CD4-positive, alpha-beta memory T cell (primary cell): ENCODE measurements at places on chromosomes 5 and 9. TPM values are rescaled to one million over a fixed set of nuclear protein-coding genes. Genes with fewer than 3 reads are reported as not detected.

Gene SPAG8
- total RNA-seq = 5.7 TPM

Gene DAPK1
- total RNA-seq = 1.7 TPM

Gene ADGRD2
- not detected for total RNA-seq

GRCh38 chr5:113900816-113901215 lies 387.3 kb downstream of the YTHDC2 start:
- no peaks in the 10 kb centered on the region for H3K27me3 ChIP-seq
- no peak overlapping the region for H3K27ac ChIP-seq
- H3K4me3 ChIP-seq = no peak overlapping the region
- no peak for DNase-seq

DNA sequence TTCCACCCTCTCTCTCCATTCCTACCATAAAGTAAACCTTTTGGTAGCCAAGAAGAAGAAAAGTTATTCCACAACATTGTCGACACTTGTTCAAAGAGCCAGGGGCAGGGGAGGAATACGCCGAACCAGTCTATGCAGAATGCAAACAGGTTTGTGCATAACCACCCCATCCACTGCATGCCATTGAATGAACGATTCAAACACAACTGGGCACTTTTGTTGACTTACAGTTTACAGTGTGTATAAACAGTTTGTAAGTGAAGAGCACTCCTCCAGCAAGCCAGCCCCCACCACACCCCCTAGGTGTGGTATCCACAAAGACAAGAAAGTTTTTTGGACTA lies 6.8 kb upstream of the S1PR3 start:
- no peak overlapping the region for H3K4me3 ChIP-seq
- peaks cover 8% of the 10 kb centered on the region for H3K4me1 ChIP-seq
- H3K36me3 ChIP-seq = no peaks in the 10 kb centered on the region
- no peaks in the 10 kb centered on the region for H3K27me3 ChIP-seq
- DNase-seq = no peak

DNA sequence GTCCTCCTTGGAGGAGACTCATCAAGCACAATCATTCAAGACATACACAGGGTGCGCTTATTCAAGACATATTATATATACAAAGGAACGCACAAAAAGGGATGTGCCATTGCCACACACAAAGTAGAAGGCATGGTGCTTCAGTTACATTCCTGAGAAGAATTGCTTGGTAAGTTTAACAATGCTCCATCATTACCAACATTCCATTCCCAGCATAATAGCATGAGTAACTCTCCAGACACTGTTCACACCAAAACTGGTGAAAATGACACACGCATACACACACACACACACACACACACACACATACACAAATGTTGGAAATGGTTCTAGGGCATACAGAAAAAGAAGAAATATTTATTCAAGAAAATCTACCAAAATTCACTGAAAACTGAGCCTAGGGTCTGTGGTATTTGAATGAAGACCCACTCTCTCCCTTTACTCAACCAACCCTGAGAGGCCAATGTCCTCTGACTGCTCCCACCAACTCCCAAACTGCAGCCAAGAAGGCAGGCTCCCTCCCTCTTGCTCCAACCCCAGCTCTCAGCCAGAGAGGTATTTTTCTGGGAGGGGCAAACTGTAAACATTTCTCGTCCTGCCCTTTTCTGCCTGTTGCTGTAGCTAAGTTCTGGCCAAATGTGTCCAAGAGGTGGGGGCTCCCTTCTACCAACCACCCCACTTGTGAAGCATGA lies 19.9 kb downstream of the UGT3A1 start:
- H3K4me3 ChIP-seq = no peak overlapping the region
- H3K36me3 ChIP-seq = no peaks in the 10 kb centered on the region
- H3K27me3 ChIP-seq = no peaks in the 10 kb centered on the region
- H3K27ac ChIP-seq = no peak overlapping the region

GRCh38 chr9:131525643-131526565 lies 5.2 kb downstream of the UCK1 start:
- no peak overlapping the region for H3K27ac ChIP-seq
- H3K36me3 ChIP-seq = peaks cover 74% of the 10 kb centered on the region
- H3K4me3 ChIP-seq = no peak overlapping the region
- DNase-seq = no peak
- H3K27me3 ChIP-seq = no peaks in the 10 kb centered on the region
